Inflammatory macrophage treated with lipopolysaccharide for 1 hour (primary cell): ENCODE measurements at places on chromosomes 2 and 18.
A peak's percentile ranks its signal among the peaks of the same experiment; 100 is the strongest.

GRCh38 chr2:231985823-231986261 is 24.3 kb downstream of the DIS3L2 start:
- DNase-seq, result no peak

GRCh38 chr2:65311596-65311995 is 84.0 kb downstream of the ACTR2 start:
- DNase-seq, result no peak

GRCh38 chr2:235636546-235636945 is 142.7 kb downstream of the AGAP1 start:
- no peak for DNase-seq

DNA sequence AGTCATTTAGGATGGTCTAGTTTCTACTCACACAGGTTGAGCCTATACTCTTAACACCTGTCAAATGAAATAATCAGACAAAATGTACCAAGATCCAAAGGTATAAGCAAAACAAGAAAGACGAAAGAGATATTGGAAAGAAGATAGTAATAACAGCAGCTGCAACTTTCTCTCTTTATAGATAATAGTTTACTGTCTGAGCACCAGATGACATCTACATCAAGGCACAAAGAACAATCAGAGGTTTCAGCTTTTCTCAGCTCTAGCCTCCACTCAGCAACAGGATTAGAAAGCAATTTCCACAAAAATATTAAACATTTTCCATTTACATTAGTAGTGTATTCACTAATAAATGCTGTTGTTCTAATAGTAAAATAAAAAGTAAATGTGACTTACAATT is 66.3 kb downstream of the RTTN start:
- DNase-seq, result no peak

- no peak for DNase-seq
These were observed 142.9 kb downstream of the TGIF1 start for GRCh38 chr18:3592864-3593263.

- DNase-seq, result peak; percentile 74
These were observed 47.2 kb downstream of the VIL1 start for GRCh38 chr2:218465987-218466633.

DNA sequence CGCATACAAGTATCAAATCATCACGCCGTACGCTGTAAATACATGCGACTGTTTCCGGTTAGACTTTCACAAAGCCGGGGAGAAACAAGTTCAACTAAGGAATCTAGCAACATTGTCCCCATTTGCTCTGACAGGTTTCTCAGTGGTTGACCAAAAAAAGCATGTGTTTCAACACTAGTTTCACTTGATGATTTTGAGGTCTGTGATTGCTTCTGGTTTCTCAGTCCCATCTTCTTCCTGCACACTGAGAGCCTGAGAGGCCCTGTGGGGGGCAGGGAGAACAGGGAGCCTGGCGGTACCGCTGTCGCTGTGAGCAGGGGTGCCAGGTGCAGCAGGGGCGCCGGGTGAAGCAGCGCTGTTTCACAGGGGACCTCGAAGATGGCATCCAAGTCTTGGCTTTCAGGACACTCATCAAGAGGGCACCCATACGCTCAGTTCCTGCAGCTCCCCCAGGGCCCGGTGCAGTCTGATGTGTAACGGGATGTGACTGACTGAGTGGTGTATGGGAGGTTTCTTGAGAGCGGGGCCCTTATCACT is 270.9 kb downstream of the TWIST2 start:
- no peak for DNase-seq

- DNase-seq, result no peak
These were observed 375.3 kb upstream of the KLHL29 start for GRCh38 chr2:23009545-23010149.

GRCh38 chr2:157447031-157447430 is 3.1 kb upstream of the CYTIP start:
- DNase-seq, result no peak

GRCh38 chr18:48539406-48540250 is 797 bp downstream of the CTIF start:
- no peak for DNase-seq

- DNase-seq, result no peak
These were observed 13.5 kb downstream of the MCM6 start for GRCh38 chr2:135862718-135863117.

DNA sequence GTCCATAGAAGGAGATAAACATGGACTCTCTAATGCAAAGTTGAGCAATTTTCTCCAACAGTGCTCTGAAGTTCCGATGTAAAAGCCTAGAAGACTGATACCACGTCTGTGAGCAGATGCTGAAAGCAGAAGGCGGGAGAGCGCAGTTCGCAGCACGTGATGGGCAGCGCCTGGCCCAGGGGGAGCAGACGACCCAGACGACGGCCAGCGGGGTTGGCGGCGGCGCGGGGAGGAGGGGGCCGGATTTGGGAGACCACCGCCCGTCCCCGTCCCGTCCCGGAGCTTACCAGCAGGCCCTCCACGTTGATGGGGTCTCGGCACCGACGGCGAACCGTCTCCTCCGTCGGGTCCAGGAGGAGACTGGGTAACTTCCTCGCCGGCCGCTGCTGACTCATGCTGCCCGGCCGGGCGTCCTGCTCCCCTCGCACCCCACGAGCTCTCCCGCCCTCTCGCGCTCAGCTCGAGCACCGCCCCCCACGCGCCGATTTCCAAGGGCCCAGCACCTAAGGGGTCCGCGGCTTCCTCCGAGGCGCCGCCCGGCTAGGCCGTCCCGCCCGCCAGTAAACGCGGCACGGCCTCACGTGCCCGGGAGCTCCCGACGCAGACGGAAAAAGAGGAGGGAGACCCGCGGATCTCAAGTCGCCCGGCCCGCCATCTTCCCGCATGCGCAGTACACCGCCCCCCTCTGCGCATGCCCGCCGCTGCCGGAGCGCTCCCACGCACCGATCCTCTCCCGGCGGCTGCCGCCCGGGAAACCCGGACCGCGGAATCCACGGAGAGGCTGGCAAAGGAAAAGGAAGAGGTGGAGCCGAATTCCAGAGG is at the start of gene E2F6:
Gene E2F6 (minus strand): TSS at position 677 of the 822 bp plus-strand sequence. CDS start 282 bp downstream, at position 395.
- peak; percentile 96 for DNase-seq

GRCh38 chr2:228728961-228729360 is 542.1 kb downstream of the PID1 start:
- DNase-seq, result no peak

DNA sequence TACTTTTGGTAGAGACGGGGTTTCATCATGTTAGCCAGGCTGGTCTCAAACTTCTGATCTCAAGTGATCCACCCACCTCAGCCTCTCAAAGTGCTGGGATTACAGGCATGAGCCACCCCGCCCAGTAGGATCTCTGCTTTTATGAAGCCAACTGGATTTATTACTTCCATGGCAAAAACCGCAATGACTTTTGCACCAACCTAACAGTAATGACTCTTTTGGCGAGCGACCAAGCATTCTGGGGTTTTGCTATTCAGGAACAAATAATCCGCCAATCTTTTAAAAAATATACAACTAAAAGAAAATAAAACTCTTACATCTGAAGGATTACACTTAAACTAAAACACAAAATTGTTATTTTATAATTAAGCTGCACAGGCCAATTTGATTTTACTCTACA is 260.6 kb downstream of the ZEB2 start:
- DNase-seq, result no peak

DNA sequence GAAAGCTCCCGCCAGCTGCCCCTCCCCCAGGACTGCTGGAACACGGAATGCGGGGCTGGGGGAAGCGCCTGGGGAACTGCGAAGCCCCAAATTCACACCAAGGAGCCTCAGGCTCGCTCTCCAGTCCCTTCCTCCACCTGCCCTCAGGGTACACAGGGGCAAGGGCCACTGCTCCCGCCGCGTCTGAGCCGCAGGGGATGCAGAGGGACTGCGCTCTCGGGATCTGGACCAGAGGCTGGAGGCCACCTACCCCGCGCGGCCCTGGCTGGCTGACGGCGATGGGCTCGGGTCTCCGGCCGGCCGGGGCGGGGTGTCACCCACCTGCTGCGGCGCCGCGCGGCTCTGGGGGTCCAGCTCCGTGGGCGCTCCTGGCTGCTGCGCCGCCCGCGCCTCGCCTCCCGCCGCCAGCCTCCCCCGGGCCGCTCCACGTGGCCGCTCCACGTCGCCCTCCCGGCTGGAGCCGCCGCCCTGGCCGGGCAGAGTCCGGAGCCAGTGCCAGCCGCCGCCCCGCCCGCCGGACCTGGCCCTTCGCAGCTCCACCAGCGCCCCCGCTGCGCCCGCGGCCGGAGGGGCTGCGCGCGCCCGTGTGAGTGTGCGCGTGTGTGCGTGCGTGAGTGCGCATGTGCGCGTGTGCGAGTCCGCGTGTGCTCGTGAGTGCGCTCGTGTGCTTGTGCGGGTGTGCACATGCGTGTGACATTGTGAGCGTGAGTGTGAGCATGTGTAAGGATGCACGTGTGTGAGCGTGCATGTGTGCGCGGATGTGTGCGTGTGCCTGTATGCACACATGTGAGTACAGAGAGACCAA is at the start of gene CGREF1:
Gene CGREF1 (minus strand): TSS at position 604 of the 805 bp plus-strand sequence. CDS start 14,762 bp downstream, outside the sequence.
- no peak for DNase-seq

GRCh38 chr2:146506851-146507250 is 1338.0 kb upstream of the ACVR2A start:
- no peak for DNase-seq

GRCh38 chr18:45243340-45244110 is 371.8 kb upstream of the SLC14A2 start:
- DNase-seq, result peak; percentile 33

GRCh38 chr2:54634564-54635511 is 88.6 kb upstream of the EML6 start:
- DNase-seq, result peak; percentile 90

- no peak for DNase-seq
These were observed 132.4 kb downstream of the LRRC30 start for GRCh38 chr18:7363338-7363737.

- peak; percentile 57 for DNase-seq
These were observed 25.4 kb upstream of the TANK start for GRCh38 chr2:161134547-161135518.

- no peak for DNase-seq
These were observed 38.2 kb downstream of the CASP8 start for GRCh38 chr2:201298462-201299052.

GRCh38 chr2:150212722-150213171 is 274.7 kb downstream of the RND3 start:
- DNase-seq, result no peak

DNA sequence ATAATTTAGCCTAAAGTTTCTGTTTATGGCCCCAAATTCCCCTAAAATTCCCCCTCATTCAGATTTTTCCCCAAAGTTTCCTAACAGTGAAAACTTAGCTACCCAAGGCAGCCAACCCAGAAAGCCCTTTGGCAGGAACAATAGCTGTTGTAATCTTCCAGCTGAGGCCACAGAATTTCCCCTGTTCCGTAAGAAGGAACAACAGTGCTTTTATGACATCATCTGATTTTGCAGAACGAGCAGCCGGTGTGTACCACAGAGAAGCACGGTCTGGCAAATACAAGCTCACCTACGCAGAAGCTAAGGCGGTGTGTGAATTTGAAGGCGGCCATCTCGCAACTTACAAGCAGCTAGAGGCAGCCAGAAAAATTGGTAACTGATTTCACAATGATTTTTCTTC is 6.3 kb downstream of the TNFAIP6 start:
- DNase-seq, result peak; percentile 97

GRCh38 chr2:168181825-168182224 is 65.6 kb downstream of the STK39 start:
- DNase-seq, result no peak

DNA sequence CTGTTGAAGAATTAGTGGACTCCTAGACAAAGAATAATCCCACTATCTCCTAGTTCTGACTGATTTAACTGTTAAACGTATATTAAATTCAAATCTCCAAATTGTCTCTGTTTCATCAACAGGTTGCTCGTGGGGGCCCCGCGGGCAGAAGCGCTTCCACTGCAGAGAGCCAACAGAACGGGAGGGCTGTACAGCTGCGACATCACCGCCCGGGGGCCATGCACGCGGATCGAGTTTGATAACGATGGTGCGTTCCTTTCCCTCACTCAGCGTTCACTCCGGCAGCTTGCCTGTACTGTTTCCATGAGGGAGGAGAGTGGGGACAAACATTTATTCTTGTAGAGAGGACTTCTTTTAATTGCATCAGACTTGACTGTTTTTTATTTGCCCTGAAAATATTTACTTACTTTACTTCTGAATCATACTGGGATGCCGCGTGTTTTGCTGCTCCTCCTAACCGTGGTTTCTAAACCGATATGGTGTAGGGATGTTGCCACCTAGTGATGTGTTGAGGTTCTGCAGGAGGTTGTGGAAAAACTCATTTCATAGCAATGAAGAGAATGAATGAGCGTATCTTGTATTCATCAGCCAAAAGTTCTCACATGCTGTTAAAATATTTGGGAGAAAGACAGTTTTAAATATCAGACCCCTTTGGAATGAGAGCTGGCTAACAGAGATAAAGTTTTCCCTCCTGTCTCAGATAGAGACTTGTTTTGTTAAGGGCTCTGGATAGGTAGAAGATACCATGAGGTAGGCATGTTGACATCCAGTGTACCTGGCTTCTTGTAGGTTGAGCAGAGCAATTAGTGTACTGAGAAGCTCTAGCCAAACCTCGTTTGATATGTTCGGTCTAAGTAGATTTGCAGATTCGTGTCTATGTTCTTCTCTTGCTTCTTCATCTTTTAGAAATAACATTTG is 38.3 kb downstream of the ITGA6 start:
- peak; percentile 56 for DNase-seq

- peak; percentile 77 for DNase-seq
These were observed 909 bp downstream of the TMEM87B start for GRCh38 chr2:112055730-112056625.

- no peak for DNase-seq
These were observed 543.0 kb upstream of the TNP1 start for GRCh38 chr2:217402761-217403383.

GRCh38 chr2:24586955-24587354 is 95.9 kb downstream of the NCOA1 start:
- no peak for DNase-seq

GRCh38 chr18:12092398-12093229 is 1.0 kb upstream of the ANKRD62 start:
- no peak for DNase-seq

DNA sequence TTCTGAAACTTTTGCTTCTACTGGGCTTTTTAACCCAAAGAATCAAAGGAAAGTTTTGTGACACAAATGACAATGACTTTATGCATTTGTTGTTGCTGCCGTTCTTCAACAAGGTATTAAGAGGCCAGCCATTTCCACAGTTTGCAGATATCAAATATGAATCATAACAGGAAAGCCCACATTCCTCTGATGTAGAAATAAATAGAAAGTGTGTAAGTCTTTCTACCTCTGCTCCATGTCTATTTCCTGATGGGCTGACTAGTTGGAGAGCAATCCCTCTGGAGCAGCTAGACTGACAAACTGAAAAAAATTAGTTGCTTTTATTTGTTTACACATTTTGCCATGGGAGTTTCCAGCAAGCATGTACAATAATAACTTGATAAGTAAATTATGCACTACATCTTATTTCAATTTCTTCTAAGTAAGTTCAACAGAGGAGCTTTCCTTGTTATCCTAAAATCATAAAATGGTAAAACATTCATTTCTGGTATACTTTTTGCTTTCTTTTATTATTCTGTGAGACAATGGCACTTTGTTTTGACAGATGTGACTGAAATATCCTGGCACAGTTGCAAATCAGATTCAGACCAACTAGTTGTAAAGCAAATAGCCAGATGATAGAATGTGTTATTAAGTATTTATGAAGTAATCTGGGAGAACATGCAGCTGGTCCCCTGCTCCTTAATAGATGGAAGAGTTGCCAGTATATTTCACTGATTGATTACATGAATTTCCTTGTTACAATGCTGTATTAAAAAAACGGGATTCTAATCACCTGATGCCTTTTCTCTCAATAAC is 266.7 kb downstream of the METTL4 start:
- DNase-seq, result no peak
